Stimulated activated effector memory CD8-positive, alpha-beta T cell treated with anti-CD3 and anti-CD28 coated beads, Interleukin-12 subunit alpha, Interleukin-12 subunit beta, amount 100 ng/mL, for 72 hours (primary cell): ENCODE measurements at places on chromosomes 6 and 20.

GRCh38 chr20:62622877-62623487 lies 19.3 kb upstream of the SLCO4A1 start:
- no peak for DNase-seq

GRCh38 chr20:53757472-53757913 lies 163.9 kb upstream of the ZNF217 start:
- DNase-seq, result no peak

DNA sequence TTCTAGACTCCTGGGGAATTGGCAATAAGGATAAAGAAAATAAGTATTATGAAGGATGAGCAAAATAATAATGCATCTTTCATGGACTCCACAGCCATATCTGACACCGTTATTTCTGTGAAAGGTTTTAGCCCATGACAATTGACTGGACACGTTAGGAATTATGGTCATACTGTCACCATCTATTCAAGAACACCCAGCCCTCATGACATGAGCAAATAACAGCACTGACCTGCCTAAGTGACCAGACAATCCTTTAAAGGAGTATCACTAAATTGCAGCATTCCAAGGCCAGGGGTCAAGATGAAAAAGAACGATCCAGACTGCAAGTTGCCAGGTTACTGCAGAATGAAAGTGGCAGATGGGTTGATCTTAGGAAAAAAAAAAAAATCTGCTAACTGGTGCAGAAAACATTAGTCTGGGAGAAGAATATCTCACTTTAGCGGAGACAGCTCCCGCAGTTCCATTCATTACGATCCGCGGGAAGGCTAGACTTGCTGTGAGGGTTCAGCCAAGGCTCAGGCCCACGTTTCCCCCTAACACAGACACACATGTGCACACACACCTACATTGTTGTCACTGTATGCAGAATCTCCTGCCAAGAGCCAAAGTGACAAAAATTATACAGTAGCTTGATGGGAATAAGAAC lies 237.7 kb upstream of the AGPAT4 start:
- no peak for DNase-seq

DNA sequence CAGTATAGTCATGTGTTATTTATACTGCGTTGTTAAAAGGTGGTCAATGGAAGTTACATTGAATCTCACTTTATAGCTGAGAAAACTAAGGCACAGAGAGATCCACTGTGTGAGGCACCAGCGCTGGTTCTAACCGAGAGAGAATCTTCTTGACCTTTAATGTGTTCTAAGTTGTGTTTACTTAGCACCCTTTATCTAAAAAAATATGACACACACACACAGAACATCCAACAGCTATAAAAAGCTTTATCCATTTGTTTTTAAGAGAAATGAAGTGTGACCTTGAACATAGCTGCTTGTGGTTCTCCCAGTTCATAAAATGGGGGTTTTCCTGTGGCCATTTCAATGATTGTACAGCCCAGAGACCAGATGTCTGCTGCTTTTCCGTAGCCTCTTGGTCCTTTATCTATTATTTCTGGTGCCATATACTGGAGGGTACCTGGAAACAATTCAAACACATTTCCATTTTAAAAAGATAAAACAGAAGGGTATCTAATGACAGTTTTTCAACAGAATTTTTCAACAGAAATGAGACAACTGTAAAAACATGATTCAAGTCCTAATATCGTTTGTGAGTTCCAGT lies 54.8 kb upstream of the MAP7 start:
- no peak for DNase-seq

DNA sequence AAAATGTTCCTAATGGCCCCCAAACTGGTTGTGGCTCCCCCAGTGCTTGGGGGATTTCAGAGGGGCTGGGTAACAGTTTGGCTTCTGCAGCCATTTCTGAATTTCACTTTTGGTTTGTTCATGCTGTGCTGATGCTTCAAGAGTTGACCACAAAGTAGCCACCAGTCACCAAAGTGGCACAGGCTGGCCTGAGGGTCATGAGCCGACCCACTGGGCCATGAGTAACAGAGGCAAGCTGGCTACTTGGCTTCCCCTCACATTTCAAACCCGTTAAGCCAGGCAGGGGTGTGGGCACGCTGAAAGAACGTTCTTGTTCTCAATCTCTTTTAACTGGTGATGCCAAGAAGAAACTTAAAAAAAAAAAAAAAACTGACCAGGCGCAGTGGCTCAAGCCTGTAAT lies 15.1 kb upstream of the NXT1 start:
- DNase-seq, result no peak

GRCh38 chr6:31581434-31582229 lies 592 bp downstream of the LTB start:
- no peak for DNase-seq

- peak; percentile 65 for DNase-seq
These were observed 50.7 kb downstream of the PPP1R3G start for GRCh38 chr6:5135788-5136376.

DNA sequence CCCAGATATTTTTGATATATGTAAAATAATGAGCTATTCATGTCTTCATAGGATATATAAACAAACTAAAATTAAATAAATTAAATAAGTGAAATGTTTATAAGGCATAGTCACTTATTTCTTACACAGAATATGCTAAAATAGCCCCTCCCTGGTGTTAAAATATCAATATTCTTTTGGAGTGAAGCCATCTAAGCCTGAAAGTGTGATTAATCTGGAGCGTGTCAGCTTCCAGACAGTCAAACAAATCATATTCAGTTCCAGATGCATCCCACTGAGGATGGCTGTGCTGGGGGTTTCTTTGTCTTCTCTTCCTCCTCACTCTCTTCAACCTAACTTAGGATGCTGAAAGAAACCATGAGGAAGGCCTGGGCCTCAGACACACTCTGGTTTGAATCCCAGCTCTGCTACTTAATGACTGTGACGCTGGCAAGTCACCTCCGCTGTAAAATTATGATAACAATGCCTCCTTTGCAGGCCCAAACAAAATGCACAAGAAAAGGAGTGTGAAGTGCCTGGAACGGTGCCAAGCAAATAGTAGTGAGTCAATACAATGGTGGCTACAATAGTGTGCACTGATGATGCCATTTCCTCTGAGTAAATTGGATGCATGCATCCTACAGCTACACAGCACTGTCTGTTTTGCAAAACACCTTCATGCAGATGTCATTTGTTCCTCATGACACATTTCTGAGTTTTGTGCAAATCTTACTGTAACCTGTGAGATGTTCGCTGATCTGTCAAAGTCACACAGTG lies 161.4 kb downstream of the FOXC1 start:
- peak; percentile 22 for DNase-seq

DNA sequence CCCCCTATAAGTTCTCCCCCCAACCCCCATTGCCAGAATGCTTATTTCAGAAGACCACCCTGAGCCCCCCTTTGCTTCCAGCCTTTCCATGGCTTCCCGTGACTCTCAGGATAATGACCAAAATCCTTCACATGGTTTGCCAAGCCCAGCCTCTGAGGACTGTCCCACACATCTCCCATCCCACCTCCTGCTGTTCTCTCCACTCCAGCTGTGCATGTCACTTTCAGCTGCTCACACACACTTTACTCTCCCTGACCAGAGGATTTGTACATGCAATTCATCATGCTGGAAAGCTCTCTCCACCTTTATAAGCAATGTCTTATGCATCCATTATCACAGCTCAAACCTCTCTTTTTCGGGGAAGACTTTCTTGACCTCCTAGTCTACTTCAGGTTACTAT lies 164.2 kb downstream of the PRL start:
- DNase-seq, result no peak
